ENCODE measurements at places on chromosomes 16 and 17. TPM values are rescaled to one million over a fixed set of nuclear protein-coding genes. Genes with fewer than 3 reads are reported as not detected.

CHST4 gene
- not detected for total RNA-seq

WFDC1 gene
- total RNA-seq, result 2.4 TPM

PLA2G10 gene
- total RNA-seq, result not detected

MPRIP gene
- 127 TPM for total RNA-seq

CNGB1 gene
- not detected for total RNA-seq

All from placental pericyte (primary cell).